ENCODE measurements at places on chromosomes 11 and 22.

DNA sequence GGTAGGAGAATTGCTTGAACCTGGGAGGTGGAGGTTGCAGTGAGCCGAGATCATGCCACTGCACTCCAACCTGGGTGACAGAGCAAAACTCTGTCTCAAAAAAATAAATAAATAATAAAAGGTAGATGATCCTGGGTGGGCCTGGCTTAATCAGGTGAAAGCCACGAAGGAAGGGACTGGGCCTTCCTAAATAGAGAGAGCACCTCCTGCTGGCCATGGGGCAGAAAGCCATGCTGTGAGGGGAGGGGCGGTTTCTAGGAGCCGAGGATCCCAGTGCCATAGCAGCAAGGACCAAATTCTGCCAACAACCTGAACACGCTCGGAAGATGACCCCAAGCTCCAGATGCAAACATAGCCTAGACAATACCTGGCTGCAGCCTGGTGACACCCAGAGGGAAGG lies 24.5 kb upstream of the DGKZ start:
- DNase-seq: no peak

- peak; percentile 30 for DNase-seq
These were observed 11.0 kb upstream of the PTPN5 start for GRCh38 chr11:18802381-18803257.

- DNase-seq: no peak
These were observed 888.9 kb downstream of the BRD1 start for GRCh38 chr22:48938741-48939140.

DNA sequence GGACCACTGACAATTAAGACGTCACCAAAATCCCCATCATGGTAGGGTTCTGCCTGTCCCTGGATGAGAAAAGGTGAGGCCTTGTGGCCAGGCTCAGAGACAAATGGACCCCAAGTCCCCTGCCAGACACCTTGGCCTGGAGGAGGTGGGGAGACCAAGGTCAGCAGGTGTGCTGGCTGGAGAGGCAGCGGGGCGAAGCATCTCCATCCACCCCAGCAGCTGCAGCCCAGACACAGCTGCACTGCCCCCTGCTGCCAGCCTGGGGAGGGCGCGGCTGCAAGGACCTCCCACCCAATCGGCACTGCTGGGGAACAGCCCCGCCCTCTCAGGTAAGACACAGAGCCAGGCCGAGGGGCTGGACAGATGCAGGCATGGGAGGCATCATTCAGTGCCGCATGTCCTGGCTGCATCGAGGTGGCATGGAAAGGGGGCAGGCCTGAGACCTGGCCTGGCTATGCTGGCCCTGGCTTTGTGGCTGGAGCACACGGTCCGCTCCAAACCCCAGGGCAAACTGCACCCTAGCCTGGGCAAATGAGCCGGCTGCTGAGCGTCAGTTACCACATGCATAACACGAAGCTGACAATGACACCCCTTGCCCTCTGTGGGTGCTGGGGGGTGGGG lies 12.2 kb upstream of the MFNG start:
- DNase-seq: peak; percentile 57

DNA sequence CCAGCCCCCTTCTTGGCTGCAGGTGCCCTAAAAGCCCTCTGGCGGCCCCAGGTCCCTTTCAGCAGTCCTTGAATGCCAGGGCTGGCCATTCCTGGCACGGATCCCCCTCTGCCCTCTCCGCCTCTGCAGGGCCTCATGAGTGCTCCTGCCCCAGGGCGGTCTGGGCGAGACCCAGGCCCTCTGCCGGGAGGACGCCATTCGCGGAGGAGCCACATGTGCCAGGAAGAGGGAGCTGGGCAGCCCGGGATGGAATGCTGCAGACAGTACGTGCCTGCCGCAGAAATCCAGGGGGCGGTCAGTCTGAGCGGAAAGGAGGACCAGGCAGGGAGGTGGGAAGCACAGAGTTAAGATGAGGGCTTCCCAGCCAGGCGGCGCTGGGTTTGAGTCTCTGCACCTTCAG lies 2.8 kb downstream of the CABP7 start:
- no peak for DNase-seq

DNA sequence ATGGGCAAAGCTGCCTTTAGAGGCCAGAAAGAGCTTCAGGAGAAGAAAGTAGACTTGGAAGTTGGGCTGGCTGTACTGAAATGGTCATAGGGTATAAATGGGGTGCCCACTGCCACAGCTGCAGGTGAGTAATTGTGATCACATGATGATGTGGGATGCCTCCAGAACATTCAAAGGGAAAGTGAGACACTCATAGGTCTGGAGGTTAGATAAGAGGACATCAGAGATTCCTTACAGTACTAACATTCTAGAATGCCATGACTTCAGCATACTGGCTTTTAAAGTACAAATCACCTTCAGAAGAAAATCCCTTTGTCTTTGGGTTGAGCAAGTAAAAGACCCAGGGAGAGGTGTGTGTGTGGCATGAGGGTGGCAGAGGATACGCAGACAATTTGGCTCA lies 419.2 kb downstream of the TENM4 start:
- DNase-seq: no peak

DNA sequence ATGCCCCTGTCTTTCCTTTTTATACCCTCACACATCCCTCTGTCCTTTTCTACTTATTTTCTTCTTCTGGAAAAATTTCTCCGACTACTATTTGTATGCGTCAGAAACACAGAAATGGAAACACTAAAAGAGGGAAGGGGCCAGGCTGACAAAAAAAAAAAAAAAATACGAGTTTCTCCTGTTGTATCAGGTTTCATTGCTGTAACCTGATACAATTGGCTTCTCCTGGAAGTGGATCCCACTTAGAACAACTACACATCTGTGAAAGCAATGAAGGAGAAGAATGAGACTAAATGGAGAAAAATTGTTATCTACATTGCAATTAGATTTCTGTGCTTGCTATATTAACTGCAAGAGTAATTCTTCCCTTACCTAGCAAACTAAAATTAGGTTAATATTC lies 393.9 kb downstream of the GUCY1A2 start:
- DNase-seq: no peak

GRCh38 chr11:115126092-115126491 lies 378.1 kb downstream of the CADM1 start:
- no peak for DNase-seq

GRCh38 chr11:101553891-101554292 lies 29.9 kb downstream of the TRPC6 start:
- DNase-seq: no peak

GRCh38 chr11:100805506-100806199 lies 118.6 kb downstream of the ARHGAP42 start:
- DNase-seq: no peak

- no peak for DNase-seq
These were observed 169.3 kb upstream of the E2F8 start for GRCh38 chr11:19410032-19410431.

DNA sequence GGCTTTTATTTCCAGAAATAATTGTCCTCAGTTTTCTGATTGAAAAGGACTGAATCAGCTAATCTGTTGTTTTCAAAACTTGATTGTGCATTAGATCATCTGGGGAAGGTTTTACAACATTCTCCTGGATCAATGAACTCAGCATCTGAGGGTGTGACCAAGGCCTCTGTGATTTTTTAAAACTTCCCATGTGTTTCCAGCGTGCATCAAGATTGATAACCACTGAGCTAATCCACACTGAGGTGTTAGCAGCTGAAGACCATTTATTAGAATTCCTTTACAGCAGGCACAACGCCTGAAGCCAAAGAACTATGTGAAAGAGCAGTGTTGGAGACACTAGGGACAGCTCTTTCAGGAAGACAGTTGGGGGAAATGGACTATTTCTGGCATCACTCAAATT lies 10.2 kb downstream of the VSTM5 start:
- DNase-seq: no peak

DNA sequence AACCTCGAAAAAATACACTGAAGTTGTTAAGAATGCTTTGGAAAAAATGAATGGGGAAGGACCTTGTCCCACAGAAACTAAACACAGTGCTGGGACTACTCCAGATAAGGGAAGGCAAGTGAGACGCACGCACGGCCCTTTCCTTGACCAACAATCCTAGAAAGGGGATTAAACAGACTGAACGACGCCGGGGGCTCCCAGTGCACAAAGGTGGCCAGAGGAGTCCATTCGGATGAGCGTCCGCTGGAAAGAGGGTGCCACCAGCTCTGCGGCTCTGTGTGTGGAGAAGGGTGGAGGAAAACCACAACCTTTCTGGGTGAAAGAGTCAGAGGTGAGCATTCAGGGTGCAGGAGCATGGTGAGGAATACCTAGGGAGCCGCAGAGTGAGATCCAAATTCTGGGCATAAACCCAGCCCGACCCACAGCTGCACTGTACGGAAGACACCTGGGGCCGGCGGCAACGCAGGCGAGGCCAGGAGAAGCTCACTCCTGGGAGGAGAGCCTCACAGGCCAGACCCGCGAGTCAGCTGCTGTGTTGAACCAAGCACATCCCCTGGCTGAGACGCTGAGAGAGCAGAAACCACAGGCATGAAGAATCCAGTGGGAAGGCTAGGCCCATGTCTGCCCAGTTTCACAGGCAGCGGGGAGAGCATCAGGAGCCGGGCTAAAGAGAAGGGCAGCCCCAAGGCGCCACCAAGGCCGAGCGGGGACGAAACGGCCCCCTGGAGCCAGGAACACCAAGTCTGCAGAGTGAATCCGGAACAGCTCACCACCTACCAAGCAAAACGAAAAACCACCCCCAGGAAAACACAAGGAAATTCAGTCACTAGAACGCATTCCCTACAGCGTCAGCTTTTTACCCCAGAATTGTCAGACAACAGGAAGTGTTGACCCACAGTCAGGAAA lies 177.1 kb downstream of the BRD1 start:
- DNase-seq: no peak

DNA sequence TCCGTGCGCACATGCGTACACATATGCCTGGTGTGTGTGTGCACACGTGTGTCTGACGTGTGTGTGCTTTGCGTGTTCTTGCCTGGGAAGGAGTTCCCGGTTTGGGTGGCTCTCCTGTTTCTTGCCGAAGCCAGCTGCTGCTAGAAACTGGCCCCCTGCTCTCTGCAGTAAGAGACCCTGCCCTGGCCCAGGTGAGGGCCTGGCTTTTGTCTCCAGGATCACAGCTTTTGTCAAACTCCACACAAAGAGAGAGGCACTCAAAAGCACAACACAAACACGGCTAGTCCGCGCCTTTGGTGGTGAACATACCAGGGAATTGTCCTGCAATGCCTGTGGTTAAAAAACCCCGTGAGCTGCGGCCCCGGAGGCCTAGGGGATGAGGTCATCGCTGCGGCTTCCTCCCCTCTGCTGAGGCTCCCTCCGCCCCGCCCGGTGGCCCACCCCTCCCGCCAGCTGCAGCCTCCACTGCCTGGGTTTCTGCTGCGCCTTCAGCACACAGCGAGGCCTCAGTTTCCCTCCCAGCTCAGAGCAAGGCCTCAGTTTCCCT lies 88.9 kb downstream of the KCNQ1 start:
- DNase-seq: peak; percentile 8

GRCh38 chr22:37069719-37070118 lies 18.2 kb downstream of the KCTD17 start:
- DNase-seq: no peak

GRCh38 chr11:46141597-46141996 lies 20.3 kb upstream of the PHF21A start:
- no peak for DNase-seq

- DNase-seq: peak; percentile 40
These were observed 15.8 kb downstream of the EPS8L2 start for GRCh38 chr11:721741-722345.

- DNase-seq: no peak
These were observed 154.1 kb downstream of the TRIM29 start for GRCh38 chr11:119983816-119984215.

DNA sequence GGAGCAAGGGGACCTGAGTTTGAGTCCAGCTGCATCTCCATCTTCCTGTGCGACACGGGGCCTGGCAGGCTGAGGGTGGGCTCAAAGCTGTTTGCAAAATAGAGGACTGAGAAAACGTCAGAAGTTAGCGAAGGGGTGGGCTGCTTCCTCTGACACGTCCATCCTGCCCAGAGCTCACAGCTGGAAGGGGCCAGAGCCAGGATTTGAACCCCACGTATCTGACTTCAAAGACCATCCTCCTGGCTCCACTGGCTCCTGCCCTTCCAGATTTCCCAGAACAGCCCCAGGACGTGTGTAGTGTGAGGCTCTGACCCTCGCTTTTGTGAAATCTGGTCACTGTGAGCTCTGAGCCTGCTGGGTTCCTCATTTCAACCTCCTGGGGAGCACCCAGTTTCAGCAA lies 56.3 kb downstream of the CD82 start:
- no peak for DNase-seq

DNA sequence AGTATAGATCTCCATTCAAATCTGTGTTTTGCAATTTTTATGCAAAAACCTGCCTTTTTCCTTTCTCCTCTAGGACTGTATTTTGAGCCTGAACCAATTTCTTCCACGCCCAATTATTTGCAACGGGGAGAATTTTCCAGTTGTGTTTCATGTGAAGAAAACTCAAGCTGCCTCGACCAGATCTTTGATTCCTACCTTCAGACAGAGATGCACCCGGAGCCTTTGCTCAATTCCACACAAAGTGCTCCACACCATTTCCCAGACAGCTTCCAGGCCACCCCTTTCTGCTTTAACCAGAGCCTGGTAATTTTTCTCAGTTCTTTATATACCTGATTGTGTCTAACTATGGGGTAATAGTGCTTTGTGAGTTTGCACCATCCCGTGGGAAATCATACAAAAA lies 8.0 kb downstream of the POU2AF3 start:
- DNase-seq: no peak

DNA sequence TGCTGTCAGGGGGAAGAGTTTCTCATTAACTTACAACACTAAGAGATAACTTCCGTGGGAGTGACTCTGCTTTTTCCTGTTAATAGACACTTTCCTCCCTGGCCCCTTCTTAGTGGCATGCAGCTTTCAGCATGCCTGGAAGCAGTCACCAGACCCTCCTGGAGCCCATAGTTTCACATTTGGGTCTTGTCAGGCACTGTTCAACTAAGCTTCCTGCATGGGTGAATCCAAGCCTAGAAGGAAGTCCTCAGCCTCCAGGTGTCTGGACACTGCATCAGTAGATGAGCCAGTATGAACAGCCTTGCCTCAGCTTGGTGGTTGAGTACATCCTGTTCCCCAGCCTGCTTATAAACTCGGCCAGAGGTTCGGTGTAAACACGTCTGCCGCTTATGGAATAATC lies 68.1 kb downstream of the PPP6R3 start:
- peak; percentile 19 for DNase-seq

DNA sequence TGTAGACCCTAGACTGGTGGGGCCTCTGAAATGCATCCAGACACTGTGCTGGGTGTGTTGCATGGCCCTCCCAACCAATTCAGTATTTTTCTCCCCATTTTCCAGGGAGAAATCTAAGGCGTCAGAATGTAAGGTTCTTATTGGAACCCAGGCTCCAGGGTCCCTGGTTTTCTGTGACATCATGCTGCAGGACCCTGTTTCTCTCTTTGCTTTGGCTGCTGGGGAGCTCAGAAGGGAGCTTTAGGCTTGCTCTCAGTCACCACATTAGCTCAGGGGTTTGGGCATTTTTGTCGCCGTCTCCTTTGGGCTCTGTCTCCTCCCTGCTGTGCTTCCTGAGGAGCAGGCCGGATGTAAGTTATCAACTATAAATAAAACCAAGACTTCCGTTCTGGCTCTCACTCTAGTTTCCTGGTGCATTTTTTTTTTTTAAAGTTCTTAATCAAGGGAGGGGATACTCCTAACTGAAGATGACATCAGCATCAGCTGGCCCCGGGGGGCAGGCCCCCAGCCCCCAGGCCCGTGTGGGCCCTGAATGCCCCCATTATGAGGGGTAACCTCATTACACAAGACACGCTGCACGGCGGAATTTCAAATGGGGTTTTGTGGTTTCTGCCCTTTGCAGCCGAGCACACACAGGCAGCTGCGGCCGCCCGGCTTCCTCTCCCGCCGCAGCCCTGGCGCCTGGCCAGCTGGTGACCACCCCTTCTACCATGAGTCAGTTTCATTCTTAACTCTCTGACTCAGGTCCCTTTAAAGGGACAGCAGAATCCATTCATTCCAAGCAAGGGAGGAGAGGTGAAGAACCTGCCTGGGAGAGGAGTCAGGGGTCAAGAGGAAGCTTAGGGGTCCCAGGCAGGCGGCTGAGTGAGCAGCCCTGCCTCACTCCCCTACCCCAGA lies 3.2 kb downstream of the MYEOV start:
- peak; percentile 85 for DNase-seq
